ENCODE measurements at places on chromosomes 16 and 17. TPM values are rescaled to one million over a fixed set of nuclear protein-coding genes. Genes with fewer than 3 reads are reported as not detected.
A peak's percentile ranks its signal among the peaks of the same experiment; 100 is the strongest.

The GPR139 gene
- not detected for total RNA-seq

GRCh38 chr16:1528921-1529537 lies 4.4 kb upstream of the TMEM204 start:
- no peak for DNase-seq

GRCh38 chr16:82884320-82884898 lies 257.6 kb downstream of the CDH13 start:
- DNase-seq: no peak

The TAC4 gene
- total RNA-seq: not detected

The SHCBP1 gene
- total RNA-seq: 0.66 TPM

The DOC2B gene
- 11.7 TPM for total RNA-seq

DNA sequence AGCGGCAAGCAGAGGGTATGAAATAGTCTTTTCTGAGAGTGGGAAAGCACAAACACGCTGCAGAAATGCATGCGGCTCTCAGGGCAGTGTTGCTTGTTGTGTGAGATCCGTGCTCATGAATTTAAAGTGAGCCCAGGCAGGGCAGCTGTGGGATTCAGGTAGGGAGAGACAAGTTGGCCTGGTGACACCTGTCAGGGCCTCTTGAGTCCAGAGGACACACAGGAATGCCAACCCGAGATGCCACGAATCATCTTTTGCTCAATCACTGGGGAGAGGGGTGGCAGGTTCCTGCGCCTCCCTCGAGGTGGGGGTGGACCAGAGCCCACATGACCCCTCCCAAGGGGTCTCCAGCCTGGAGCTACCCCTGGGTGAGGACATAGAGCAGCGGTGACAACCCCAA lies 211.9 kb downstream of the GSG1L start:
- DNase-seq: no peak

- no peak for DNase-seq
These were observed 43.0 kb downstream of the NLRC5 start for GRCh38 chr16:57032346-57032745.

DNA sequence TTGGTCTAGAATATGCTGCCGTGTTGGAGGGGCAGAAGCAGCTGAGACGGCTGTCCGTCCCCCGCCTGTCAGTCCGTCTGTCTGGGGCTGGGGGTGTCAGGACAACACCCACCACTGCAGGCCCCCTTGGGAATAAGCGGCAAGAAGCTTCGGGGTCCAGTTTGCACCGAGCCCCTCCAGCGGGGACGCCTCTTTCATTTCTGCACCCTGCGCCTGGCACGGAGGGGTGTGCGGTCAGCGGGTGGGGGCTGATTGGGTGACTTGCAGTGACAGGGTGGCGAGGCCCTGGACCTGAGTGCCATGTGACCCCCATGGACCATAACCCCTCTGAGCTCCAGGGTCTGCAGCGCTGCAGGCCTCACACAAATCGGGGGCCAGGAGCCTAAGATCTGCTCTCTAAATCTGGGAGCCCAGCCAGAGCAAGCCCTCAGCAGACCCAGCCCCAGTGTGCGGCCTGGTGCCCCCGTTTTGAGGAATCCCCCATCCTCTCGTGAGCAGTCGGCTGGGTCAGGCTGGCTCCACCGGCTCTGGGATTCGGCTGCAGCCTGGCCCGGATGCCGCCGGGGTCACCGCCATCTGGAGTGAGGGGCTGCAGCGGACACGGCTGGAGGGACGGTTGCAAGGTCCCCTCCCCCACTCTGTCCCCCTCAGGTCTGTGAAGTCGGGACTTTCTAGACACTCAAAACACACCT lies 8.3 kb downstream of the CBFA2T3 start:
- no peak for DNase-seq

DNA sequence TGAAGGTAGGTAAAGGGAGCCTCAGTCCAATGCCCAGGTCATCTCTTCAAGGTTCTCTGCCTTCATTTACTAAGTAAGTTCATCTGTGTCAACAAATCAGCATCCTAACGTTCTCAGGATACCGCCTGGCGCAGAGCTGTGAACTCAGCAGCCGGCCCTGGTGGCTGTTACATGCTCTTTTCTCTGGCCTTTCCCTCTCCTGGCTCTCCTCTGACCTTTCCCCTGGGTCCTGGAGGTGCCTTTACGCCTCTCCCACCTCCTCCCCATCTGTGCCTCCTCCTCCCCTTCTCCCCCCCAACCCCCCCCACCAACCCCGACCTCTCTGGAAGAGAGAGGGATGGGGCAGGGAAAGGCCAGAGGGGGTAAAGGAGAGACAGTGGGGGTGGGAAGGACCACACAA lies 19.5 kb downstream of the COTL1 start:
- no peak for DNase-seq

The GRAPL gene
- total RNA-seq: not detected

The FZD2 gene
- 11.7 TPM for total RNA-seq

The RUNDC3A gene
- total RNA-seq: not detected

The PRAC1 gene
- total RNA-seq: not detected

The ATP2A3 gene
- 12.9 TPM for total RNA-seq

The MYH13 gene
- total RNA-seq: not detected

DNA sequence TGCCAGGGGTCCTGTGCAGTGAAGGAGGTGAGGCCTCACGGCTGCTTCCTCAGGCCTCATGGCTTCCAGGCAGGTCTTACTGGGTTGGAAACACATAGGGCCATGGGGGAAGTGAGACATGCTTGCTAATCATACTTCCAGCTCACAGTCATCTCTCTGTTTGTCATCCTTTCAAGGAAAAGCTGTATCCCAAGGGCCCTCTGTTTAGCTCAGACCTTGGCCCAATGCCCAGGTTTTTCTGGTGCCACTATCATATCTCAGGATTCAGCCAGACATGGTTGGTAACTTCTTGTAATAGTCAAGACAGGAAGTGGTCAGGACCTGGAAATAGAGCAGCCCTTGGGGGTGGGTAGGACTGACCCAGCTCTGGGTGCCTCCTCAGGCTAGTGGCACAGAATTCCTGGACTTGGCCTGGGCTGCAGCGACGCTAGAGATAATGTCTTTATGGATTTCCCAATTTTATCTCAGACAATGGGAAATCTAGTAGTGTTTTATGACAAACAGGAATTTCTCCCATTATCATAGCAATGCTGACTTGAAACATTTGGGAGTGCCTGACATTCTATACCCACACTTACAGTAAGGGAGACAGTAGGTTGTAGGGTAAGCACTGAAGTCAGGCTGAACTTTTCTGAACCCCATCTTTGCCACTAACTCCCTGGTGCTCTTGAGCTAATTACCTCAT lies 13.5 kb upstream of the ITGB3 start:
- peak; percentile 77 for DNase-seq

The SULT1A1 gene
- total RNA-seq: 59.8 TPM

DNA sequence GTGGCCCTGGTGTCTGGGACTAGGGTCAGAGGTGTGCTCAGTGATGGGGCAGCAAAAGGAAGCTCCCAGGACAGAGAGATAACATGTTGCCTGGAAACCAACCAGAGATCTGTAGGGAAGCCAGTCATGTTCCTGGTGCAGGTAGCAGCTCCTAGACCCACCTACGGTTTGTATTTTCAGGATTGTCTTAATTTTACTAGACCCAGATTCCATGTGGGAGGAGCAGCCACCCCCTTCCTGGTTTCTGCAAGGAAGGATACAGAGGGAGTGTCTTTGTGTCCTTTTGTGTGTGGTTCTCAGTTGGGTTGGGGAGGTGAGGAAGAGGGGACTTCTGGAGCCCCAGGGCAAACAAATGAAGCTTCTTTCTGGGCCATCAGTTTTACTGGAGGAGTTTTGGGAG lies 53.9 kb downstream of the MGAT5B start:
- DNase-seq: no peak

- no peak for DNase-seq
These were observed 108.9 kb upstream of the GSE1 start for GRCh38 chr16:85504242-85504641.

GRCh38 chr17:75731716-75732498 lies 10.6 kb downstream of the ITGB4 start:
- DNase-seq: no peak

DNA sequence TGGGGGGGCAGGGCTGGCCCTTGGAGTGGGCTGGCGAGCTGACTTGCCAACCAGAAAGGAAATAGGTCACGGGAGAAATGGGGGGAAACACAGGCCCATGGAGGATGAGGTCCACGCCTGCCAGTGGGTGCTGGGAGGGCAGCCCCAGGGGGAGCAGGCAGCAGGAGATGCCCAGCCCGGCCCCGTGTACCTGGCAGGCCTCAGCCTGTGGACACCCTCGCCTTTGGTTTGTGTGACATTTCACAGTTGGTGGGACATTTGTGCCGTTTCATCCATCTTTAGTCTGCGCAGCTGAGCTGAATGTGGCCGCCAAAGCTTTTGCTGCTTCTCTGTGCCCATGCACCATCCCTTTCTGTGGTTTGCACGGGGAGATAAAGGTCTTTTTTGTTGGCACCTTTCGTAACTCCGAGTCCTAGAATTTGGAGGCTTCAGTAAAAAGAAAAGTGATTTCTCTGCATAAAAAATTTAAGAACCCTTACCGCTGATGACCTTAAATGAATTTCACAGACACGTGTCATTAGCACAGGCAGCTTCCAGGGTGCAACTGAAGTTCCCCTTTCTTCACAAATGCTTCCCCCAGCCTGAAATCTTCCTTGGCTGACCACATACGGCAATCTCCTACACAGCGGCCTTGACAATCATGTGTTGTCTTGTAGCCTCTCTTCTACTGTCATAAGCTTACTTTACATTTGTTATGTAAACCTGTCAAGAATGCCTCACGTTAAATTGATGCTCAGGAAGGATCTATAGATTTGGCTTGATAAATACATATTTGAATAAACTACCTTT lies 193.6 kb downstream of the RPTOR start:
- no peak for DNase-seq

The ANKFN1 gene
- total RNA-seq: 0.63 TPM

DNA sequence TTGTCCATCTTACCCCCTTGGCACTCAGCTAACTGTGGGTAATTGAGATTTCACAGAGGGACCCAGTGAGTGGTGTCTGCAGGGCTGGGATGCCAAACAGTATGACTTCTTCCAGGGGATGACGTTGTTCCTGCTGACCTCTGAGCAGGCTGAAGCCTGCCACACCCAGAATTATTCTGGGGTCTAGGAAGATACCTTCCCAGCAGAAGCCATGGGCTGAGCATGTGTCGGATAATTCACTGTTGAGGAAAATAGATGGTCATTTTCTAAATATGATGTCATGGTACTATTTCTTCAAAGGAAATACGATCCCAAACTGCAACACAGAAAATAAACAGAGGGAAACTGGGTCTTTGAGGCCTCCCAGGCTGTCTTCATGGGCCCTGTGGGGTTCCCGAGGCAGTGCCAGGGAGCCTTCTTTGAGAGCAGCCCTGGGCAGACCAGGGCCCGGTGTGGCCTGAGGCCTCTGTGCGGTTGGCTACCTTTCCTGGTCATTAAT lies 17.4 kb downstream of the WNT9B start:
- DNase-seq: no peak

The MTMR4 gene
- total RNA-seq: 35.4 TPM

DNA sequence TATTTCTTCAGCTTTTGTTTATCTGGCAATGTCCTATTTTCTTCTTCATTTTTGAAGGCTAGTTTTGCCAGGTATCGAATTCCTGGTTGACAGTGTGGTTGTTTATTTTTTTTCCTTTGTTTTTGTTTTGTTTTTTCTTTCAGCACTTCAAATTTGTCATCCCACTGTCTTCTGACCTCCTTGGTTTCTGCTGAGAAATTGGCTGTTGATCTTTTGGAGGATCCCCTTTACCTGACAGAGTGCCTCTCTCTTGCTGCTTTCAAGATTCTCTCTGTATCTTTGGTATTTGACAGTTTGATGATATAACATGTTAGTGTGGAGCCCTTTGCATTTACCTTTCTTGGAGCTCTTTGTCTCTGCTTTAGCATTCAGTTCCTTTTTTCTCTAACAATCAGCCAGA lies 9.6 kb upstream of the ATF7IP2 start:
- no peak for DNase-seq

DNA sequence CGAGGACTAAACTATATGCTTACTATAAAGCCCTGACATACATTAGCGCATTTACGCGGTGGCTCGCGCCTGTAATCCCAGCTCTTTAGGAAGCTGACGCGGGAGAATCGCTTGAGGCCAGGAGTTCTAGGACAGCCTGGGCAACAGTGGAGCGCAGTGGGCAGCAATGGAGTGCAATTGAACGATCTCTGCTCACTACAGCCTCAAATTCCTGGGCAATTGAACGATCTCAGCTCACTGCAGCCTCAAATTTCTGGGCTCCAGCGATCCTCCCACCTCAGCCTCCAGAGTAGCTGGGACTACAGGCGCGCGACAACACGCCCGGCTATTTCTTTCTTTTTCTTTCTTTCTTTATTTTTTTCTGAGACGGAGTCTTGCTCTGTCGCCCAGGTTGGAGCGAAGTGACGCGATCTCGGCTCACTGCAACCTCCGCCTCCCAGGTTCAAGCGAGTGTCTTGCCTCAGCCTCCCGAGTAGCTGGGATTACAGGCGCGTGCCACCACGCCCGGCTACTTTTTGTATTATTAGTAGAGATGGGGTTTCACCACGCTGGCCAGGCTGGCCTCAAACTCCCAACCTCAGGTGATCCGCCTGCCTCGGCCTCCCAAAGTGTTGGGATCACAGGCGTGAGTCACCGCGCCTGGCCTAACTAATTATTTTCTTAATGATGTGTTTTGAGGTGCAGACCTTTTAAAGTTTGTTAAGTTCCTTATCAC lies 506 bp upstream of the COG7 start:
- DNase-seq: no peak

The GRIN2A gene
- 0.44 TPM for total RNA-seq

GRCh38 chr17:21301593-21302550 lies 17.4 kb downstream of the MAP2K3 start:
- no peak for DNase-seq
